ENCODE measurements at places on chromosomes 7 and 10. TPM values are rescaled to one million over a fixed set of nuclear protein-coding genes. Genes with fewer than 3 reads are reported as not detected.

Gene MAGI2
- total RNA-seq = 6.3 TPM

Gene INMT
- total RNA-seq = 567 TPM

Gene PAX4
- not detected for total RNA-seq

Gene MRC1
- 0.09 TPM for total RNA-seq

Gene TRIM73
- under 0.01 TPM for total RNA-seq

Gene VPS41
- 22.8 TPM for total RNA-seq

Gene GNAI1
- 44.3 TPM for total RNA-seq

Gene HTR5A
- total RNA-seq = not detected

Gene TMEM72
- not detected for total RNA-seq

Gene VIPR2
- total RNA-seq = not detected

Gene TBXAS1
- total RNA-seq = 4.9 TPM

Gene NCF1
- not detected for total RNA-seq

Gene CHST3
- total RNA-seq = 26.3 TPM

Gene PON2
- total RNA-seq = 99.9 TPM

Gene LRRC61
- not detected for total RNA-seq

Gene OR2A5
- not detected for total RNA-seq

Gene FGL2
- total RNA-seq = 1.4 TPM

Gene STOX1
- 0.82 TPM for total RNA-seq

Gene LBX1
- under 0.01 TPM for total RNA-seq

Gene SRRM3
- total RNA-seq = 2.7 TPM

Gene SP4
- 1.4 TPM for total RNA-seq

Gene TNPO3
- total RNA-seq = 20.3 TPM

Gene IFRD1
- 37.8 TPM for total RNA-seq

Gene UCMA
- not detected for total RNA-seq

Gene CLRN3
- total RNA-seq = not detected

Gene HOXA1
- total RNA-seq = 3.3 TPM

Gene TSPAN15
- total RNA-seq = 4.0 TPM

Gene TRIM50
- total RNA-seq = not detected

Gene RBM17
- total RNA-seq = 22.9 TPM

Gene NPSR1
- total RNA-seq = not detected

Gene MSMB
- not detected for total RNA-seq

Gene ACSL5
- total RNA-seq = 6.5 TPM

Gene ADARB2
- not detected for total RNA-seq

Gene CPED1
- total RNA-seq = 6.1 TPM

Gene OR2A12
- total RNA-seq = not detected

Gene CYP2C19
- total RNA-seq = not detected

Gene CTTNBP2
- total RNA-seq = 0.35 TPM

Gene SFTPA1
- total RNA-seq = not detected

Gene AKR1C8
- total RNA-seq = not detected

Gene IL6
- total RNA-seq = 3.0 TPM

Gene SLC18A3
- total RNA-seq = not detected

Gene TMED4
- total RNA-seq = 43.8 TPM

Gene SORCS1
- 0.09 TPM for total RNA-seq

Gene SYCE1
- not detected for total RNA-seq

Gene ERVW-1
- not detected for total RNA-seq

Gene LSM8
- 38.5 TPM for total RNA-seq

Gene LIPN
- total RNA-seq = not detected

Gene TEX36
- not detected for total RNA-seq

Gene PMS2
- total RNA-seq = 16.7 TPM

Gene MEIG1
- not detected for total RNA-seq

Gene NMT2
- total RNA-seq = 33.9 TPM

Gene HECW1
- 0.35 TPM for total RNA-seq
